ENCODE measurements at places on chromosomes 5 and 9.

DNA sequence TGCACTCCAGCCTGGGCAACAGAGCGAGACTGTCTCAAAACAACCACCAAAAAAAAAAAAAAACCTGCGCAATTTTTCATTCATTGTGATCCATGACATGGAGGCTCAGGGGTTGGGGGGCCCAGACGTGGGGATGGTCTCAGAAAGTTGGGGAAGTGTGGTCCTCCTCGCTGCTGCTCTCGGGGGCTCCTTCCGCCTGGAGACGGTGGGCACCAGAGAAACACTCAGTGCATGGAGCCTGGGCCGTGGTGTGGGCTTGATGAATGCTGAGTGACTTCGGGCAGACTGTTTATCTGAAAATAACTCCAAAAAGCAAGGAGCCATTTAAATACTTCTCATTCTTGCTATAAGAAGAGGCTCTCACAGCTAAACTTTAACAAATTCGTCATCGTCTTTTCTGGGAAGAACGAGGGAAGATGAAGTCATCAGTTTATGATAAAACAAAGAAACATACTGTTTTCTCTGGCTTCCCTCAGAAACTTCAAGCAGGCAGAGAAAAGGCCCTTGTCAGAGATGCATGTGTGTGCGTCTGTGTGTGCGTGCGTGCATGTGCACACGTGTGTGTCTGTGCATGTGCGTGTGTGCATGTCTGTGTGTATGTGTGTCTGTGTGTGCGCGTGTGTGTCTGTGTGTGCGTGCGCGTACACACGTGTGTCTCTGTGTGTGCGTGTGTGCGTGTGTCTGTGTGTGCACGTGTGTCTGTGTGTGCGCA lies 35.0 kb downstream of the RASGEF1C start:
- no peak for DNase-seq

GRCh38 chr9:125755340-125755739 lies 8.2 kb downstream of the PBX3 start:
- no peak for DNase-seq

- no peak for DNase-seq
These were observed 344.8 kb downstream of the MTRR start for GRCh38 chr5:8213701-8214240.

DNA sequence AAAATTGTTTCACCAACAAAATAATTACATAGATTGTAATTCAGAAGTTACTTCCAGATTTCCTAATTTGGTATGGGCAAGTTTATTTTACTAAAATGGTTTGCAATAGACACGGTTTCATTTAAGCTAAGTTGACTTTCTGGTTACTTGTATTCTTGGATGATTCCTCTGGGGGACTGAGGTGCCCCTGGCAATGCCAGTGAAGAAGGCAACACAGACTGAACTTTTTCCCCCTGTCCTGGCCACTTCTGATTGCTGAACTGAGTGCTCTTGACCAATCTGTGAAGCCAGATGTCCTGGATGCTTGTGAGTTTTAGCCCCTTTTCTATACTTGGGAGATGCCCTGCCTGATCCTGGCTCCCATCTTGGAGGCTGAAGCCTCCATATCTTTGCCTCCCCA lies 66.3 kb upstream of the FANCC start:
- no peak for DNase-seq

DNA sequence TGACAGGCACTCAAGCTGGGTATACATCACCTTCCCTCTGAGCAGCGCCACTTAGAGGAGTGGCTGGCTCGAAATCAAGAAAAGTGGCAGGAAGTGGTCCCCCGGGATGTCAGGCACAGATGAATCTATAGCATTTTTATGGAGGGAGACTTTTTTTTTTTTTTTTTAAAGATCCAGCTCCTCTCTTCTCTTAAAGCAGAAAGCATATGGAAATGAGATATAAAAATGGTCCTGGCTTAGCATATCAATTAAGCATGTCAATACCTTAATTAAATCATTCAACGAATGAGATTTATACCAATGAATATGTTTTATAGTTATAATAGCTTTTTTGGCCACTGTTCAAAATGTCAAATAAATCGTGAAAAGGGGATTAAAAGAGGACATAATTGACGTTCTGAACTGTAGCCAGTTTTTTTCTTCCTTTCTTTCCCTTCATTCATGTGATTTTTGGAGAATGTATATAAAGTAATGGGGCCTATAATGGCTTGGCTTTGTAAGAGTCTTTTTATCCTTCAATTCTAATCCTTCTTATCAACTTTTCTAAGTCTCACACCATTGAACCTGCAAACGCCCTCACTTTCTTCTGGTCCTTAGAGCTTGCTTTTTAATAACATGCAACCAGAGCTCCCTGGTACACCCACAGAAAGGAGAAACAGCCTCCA lies 319.2 kb upstream of the PANK3 start:
- no peak for DNase-seq

DNA sequence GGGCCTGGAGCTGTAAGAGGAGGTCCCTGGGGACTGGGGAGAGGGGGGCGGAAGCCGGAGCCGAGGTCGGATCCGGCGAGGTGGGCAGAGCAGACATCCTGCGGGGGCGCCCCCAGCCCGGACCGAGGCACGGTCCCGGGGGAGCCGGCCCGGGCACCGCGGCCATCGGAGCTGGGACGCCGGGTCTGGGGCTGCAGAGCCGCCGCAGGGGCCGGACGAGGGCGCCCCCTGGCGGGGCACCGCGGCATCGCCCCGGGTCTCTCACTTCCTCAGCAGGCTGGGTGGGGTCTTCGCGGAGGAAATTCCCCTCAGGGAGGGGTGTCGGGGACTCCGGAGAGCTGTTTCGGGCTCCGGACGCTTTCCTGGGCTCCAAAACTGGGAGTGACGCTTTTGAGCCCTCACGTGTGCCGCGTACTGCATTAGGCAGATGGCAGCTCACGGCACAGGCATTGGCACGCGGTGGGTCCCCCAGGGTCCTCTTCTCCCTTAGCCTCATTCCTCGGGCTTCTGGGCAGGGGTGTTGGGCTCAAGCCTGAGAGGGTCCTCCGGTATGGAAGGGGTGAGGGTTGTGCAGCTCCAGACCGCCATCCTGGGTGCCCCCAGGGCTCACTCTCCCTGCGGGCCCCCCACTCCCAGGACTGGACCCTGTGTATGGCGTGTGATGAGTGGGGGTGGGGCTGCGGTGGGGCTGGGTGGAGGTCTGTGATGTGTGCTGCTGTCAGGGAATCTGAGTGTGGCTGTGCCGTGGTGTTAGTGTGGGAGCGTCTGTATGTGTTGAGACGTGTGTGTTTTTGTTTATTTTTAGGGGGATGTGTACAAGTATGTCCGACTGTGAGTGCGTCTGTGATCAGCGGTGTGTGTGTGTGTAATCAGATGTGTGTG lies 29.6 kb downstream of the LHX2 start:
- DNase-seq: no peak

- DNase-seq: no peak
These were observed 2.7 kb downstream of the OR2V2 start for GRCh38 chr5:181149806-181150733.

- no peak for DNase-seq
These were observed 20.6 kb downstream of the DYNC2I2 start for GRCh38 chr9:128636024-128636390.

- no peak for DNase-seq
These were observed 99.4 kb downstream of the DRD1 start for GRCh38 chr5:175344331-175345195.

GRCh38 chr9:85501456-85501855 lies 240.3 kb downstream of the AGTPBP1 start:
- DNase-seq: no peak

GRCh38 chr5:66306844-66307315 lies 162.8 kb downstream of the SREK1 start:
- no peak for DNase-seq

GRCh38 chr9:30774326-30774725 lies 1610.1 kb upstream of the ACO1 start:
- no peak for DNase-seq

GRCh38 chr9:130565792-130566191 lies 13.6 kb upstream of the FUBP3 start:
- no peak for DNase-seq

DNA sequence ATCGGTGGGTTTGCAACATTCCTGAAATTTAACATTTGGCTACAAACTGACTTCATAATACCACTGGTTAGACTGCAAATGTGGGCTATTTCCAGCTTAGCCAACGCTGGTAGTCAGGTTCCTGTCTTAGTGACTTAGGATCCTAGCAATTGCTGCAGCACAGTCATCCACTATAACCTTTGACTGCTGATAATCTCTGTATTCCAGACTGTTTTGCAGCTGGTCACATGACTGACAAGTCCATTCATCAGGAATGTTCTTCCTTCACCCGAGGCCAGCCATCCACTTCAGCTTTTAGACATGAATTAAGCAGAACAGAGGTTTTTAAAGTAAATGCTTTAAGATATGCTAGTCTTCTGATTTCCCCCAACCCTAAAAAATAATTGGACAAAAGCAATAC lies 425.9 kb upstream of the MPDZ start:
- DNase-seq: no peak

GRCh38 chr5:93909356-93909755 lies 168.0 kb upstream of the POU5F2 start:
- no peak for DNase-seq

GRCh38 chr5:134445856-134446818 lies 34.5 kb upstream of the CDKN2AIPNL start:
- no peak for DNase-seq

DNA sequence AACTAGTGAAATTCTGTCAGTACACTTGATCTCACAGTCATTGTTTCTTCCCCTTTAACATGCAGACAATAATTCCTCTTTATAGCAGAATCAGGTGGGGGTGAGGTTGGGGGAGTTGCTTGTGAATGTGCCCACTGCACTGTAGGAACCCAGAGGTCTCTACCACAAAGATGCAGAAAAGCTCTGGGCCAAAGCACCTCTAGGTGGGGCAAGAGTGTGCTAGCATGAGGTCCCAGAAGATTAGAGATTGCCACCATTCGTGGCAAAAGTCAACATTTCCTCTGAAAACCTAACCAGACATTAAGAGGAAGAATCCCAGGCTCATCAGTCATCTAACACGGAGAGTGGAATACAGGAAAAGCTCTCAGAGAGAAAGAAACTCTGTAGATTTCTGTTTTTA lies 74.5 kb downstream of the PTCD2 start:
- DNase-seq: no peak

DNA sequence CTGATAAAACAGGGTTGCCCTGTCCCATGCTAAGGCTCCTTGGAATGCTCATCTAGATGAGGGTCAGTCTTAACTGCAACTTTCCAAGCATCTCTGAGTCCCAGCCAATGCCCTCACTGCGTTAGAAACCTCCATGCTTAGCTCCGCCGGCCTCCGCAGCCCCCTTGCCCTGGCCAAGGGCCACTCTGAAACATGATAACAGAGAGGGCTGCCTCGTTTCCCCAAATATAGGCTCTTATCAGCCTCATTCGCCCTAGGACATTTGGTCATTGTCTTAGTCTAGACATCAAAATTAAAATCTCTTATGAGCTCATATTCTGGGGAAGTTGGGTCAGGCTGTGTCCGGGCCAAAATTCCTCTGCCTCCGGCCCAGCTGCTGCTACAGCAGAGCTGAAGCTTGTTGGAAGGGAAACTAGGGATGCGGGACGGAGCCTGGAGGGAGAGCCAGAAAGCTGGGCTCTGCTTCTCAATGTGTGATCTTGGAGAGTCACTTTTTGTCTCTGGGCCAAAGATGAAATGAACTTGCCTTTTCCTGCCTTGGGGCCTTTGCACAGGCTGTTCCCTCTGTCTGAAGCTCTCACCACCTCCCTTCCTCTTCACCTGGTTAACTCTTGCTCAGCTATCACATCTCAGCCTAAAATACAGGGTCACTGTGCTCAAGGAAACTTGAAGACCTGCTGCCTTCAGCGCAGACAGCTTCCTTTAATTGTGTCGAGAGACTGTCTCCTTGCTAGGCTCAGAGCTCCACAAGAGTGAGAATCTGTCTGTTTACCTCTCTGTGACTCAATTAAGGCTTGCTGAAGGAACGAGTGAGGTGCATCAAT lies 191.3 kb downstream of the RGS3 start:
- no peak for DNase-seq

DNA sequence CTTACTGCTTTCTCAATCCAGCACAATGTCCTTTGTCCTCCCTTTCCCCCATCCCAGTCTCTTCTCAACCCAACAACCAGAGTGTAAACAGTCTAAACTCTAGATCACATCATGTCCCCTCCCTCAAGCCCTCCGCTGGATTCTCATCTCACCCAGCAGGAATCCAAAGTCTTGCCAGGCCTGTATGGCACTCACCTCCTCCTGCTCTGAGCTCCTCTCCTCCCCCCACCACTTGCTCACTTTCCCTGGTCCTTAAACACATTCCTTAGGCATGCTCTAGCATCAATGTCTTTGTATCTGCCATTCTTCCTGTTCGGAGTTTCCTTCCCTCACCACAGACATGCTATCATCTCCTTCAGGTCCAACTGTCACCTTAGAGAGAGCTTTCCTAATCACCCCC lies 78.8 kb downstream of the NIPSNAP3B start:
- DNase-seq: no peak

GRCh38 chr5:167381457-167381856 lies 910.0 kb upstream of the WWC1 start:
- no peak for DNase-seq

DNA sequence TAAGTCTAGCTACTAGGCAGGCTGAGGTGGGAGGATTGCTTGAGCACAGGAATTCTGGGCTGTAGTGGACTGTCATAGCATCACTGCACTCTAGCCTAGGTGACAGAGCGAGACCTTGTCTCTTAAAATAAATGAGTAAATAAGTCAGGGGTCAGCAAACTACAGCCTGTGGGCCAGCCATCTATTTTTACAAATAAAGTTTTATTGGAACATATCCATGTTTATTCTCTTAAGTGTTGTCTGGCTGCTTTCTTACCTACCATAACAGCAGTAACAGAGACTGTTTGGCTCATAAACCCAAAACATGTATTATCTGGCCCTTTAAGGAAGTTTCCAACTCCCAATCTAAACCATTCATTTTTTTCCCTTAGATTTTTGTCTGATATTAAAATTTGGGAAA lies 29.6 kb downstream of the DIMT1 start:
- DNase-seq: no peak

GRCh38 chr9:124947727-124948391 lies 7.0 kb upstream of the GOLGA1 start:
- DNase-seq: no peak

DNA sequence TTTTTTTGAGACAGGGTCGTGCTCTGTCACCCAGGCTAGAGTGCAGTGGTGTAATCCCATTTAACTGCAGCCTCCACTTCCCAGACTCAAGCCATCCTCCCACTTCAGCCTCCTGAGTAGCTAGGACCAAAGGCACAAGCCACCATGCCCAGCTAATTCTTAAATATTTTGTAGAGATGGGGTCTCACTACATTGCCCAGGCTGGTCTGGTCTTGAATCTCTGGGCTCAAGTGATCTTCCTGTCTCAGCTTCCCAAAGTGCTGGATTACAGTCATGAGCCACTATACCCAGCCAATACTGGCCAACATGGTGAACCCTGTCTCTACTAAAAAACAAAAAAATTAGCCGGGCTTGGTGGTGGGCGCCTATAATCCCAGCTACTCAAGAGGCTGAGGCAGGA lies 6.8 kb downstream of the DCAF12 start:
- no peak for DNase-seq

DNA sequence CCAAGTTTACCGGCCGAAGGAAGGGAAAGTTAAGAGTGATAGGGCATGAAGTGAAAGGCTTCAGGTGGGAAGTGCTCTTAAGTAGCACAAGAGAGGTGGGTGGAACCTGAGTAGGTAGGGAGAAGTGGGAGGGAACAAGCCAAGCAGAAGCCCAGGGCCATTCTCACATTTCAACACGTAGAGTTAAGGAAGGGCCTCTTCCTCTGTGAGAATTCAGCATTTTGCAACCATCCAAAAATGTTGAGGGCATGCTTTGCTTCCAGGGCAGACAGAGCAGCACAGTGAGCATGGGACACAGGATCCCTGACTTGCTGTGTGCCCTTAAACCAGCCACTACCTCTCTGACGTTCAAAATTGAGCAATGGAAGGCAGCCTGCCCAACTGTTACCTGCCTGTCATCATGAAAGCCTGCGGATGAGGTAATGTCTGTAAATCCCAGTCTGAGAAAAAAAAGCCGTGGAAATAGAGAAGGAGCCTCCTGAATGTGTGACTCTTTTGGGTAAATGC lies 3.3 kb downstream of the CYFIP2 start:
- no peak for DNase-seq
